Activated CD4-positive, alpha-beta memory T cell treated with anti-CD3 and anti-CD28 coated beads, Interleukin-2, amount 10 ng/mL, durations not matched to agents 7 days and 5 days (primary cell): ENCODE measurements at places on chromosomes 16 and 17.

DNA sequence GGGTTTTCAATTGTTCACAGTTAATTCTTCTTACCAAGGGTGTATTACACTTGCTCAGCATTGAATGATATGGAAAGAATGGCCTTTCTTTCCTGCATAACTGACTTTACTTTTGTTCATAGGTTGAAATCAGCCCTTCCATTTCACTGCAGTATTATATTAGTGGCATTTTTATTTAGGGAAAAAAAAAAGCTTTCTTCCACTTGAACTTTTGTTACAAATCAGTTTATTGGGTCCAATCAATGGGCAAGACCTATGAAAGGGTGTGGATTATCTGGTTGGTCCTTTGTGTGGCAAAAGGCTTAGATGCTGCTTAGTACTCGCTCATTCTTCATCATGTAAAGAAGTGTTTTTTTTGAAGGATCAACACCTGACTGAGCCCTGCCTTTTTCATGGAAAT, 74.1 kb downstream of the WNT3 start:
- no peak for DNase-seq
- no peak overlapping the region for H3K27ac ChIP-seq
- no peaks in the 10 kb centered on the region for H3K4me1 ChIP-seq
- H3K27me3 ChIP-seq: no peaks in the 10 kb centered on the region
- peaks cover 6% of the 10 kb centered on the region for H3K36me3 ChIP-seq
- no peak overlapping the region for H3K4me3 ChIP-seq

DNA sequence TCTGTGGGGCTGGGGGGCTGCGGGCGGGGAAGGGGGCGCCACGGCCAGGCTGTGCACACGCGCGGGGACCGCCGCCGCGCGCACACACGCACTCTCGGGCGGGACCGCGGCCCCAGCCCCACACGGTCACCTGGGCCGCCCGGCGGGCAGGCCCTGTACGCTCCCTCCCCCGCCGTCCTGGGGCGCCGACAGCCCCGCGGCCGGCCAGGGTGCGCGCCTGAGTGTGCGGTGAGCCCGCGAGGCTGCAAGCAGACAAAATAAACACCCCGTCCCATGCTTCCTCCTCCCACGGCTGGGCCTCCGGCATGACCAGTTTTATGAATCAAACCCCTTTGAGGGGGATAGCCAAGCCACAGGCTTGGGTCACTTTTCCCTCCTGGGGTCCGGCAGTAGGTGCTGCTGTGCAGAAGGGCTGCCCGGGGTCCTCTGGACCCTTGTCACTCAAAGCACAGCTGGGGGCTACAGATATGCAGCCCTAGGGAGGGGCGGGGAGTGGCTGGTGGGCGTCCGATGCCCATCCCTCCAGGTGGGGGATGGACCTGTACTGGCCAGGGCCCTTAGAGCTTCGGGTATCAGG, 441 bp downstream of the VASN start:
- peaks cover 10% of the 10 kb centered on the region for H3K4me1 ChIP-seq
- peak; percentile 31 for DNase-seq
- peak overlapping the region; percentile 51 for H3K4me3 ChIP-seq
- no peak overlapping the region for H3K27ac ChIP-seq
- peaks cover 7% of the 10 kb centered on the region for H3K36me3 ChIP-seq

- H3K27ac ChIP-seq: no peak overlapping the region
- peaks cover 42% of the 10 kb centered on the region for H3K4me1 ChIP-seq
- DNase-seq: no peak
Observed at GRCh38 chr17:68359791-68360535, 68.7 kb downstream of the ARSG start.

DNA sequence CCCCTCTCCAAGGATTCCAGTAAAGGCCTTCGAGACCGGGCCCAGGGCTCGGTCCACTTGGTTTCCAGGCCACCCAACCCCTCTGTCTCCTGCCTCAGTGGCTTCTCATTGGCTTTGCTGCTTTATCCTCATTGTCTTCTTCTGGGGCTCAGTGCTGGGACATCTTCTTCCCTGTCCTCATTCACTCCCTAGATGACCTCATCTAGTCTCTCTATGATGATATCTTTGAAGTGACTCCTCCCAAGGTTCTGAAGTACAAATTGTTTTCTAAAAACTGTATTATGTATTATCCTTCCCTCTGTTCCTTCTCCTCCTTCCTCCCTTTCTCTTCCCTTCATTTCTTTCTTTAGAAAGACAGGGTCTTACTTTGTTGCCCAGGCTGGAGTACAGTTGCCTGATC, 27.1 kb upstream of the NDRG4 start:
- no peaks in the 10 kb centered on the region for H3K4me1 ChIP-seq
- no peak for DNase-seq
- no peaks in the 10 kb centered on the region for H3K36me3 ChIP-seq
- H3K27me3 ChIP-seq: peaks cover 27% of the 10 kb centered on the region
- no peak overlapping the region for H3K27ac ChIP-seq

DNA sequence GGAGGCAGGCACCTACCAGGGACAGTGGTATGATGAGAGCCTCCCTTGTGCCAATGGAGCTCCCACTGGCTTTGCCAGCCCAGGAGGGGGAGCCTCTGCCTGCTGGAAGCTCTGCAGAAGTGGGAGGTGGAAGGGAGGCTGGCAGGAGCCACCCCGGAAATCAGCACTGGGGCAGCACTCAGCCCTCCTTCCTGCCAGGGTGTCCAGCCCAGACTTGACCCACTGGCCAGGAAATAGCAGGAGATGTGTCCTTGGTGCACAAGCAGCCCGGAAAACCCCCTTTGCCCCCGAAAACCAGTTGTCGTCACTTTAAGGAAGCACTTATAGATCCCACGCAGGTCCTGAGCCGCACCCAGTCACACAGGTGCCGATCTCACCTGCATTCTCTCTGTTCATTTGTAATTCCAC, 49.3 kb upstream of the CACNG4 start:
- H3K4me3 ChIP-seq: no peak overlapping the region
- H3K4me1 ChIP-seq: no peaks in the 10 kb centered on the region
- no peak overlapping the region for H3K27ac ChIP-seq
- H3K27me3 ChIP-seq: peaks cover 14% of the 10 kb centered on the region

DNA sequence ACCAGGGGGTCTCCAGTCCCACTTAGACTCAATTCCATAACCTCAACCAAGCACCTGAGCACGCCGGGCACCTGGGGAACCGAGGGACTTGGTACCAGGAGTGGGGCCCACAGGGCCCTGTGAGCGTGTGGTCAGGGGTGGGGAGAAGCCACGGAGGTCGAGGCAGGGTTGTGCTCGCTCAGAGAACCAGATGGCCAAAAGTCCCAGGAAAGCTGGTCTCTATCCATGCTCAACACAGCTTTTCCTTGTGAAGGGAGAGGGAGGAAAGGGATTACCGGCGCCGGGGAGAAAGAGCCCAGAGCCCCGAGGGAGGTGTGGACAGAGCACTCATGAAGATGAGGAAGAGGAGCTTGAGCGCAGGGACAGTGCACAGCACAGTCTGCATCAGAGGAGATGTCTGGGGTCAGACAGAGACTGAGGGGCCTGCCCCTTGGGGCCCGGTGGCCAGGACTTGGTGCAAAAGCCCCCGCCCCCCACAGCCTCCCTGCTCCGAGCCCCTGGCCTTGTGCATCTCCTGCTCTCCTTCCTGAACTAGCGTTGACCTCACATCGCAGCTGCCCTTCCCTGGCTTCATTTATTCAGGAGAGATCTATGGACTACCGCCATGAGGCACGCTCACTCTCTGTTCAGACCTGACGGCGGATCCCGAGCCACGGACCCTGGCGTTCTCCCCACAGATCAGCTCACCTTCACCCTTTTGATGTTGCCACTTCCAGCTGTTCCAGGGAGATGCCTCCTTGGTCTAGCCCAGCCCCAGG, 355.4 kb upstream of the TNRC6C start:
- no peaks in the 10 kb centered on the region for H3K4me1 ChIP-seq
- peaks cover 19% of the 10 kb centered on the region for H3K27me3 ChIP-seq
- no peak overlapping the region for H3K27ac ChIP-seq
- no peak overlapping the region for H3K4me3 ChIP-seq
- DNase-seq: peak; percentile 9

DNA sequence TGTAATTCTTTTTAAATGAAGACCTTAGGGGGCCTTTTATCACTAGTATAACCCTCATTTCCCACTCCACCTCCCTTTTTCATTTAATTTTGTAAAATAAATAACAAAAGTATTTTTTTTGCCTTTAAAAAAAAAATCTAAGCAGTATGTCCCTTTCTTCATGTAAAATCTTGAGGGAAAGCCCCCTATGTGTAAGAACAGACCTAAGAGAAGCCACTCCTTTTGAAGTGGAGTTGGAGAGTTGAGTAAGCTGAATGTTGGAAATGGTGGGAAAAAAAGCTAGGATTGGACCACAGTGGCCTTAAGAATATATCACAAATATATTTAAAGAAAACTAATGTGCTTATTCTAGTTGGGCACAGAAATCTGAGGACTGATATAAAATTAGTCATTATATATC, 44.5 kb upstream of the INTS2 start:
- H3K27ac ChIP-seq: no peak overlapping the region
- no peak for DNase-seq
- H3K36me3 ChIP-seq: peaks cover 34% of the 10 kb centered on the region
- H3K4me3 ChIP-seq: no peak overlapping the region

DNA sequence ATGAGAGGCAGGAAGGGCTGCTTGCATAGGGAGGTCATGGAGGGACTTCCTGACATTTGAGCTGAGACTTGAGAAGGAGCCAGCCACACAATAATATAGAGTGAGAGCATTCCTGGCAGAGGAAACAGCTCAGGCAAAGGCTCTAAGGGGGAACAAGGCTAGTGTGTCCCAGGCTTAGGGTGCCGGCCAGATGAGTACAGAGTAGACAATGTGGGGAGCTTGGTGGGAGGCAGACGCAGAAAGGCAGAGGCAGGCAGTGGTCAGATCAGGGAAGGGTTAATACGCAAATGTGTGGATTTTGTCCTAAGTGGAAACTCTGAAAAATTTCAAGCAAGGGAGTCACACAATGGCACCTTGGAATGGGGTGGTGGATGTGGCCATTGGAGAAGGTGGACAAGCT, 31.3 kb downstream of the CD300LB start:
- H3K4me3 ChIP-seq: no peak overlapping the region
- peaks cover 11% of the 10 kb centered on the region for H3K27me3 ChIP-seq
- H3K4me1 ChIP-seq: no peaks in the 10 kb centered on the region
- DNase-seq: peak; percentile 7
- H3K27ac ChIP-seq: no peak overlapping the region

DNA sequence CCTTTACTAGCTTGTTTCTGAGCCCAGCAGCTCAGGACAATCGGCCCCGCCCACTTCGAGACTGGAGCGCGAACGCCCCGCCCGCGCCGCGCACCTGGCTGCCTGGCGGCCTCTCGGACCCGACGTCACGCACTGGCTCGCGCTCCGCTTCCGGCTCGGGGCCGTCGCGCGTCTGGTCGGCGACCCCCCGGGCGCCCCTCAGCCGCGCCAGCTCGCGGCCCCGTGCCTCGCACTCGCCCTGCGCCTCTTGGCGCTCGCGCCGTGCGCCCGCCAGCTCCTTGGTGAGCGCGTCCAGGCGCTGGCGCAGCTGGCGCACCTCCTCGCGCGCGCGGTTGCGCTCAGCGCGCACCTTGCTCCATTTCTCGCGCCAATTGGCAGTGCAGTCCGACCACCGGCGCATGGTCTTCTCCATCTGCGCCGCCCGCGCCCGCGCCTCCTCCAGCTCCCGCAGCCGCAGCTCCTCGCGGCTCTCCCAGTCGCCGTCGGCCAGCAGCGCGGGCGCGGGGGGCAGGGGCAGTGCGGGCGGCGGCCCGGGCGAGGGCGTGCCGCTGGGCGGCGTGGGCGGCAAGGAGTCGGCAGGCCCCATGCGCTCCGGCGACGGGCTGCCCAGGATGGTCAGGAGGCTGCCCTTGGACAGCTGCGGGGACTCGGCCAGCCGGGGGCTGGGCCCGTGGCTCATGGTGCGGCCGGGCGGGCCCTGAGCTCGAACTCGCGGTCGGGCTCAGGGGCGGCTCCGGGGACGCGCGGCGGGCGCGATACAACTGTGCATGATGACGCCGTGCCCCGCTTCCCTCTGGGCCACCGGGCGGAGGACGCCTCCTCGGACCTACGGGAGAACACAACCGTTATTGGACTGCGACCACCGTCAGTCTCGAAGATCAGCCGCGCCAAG, 7.6 kb downstream of the CCDC102A start:
- no peak for DNase-seq
- H3K4me3 ChIP-seq: peak overlapping the region; percentile 60
- peak overlapping the region; percentile 99 for H3K27ac ChIP-seq

DNA sequence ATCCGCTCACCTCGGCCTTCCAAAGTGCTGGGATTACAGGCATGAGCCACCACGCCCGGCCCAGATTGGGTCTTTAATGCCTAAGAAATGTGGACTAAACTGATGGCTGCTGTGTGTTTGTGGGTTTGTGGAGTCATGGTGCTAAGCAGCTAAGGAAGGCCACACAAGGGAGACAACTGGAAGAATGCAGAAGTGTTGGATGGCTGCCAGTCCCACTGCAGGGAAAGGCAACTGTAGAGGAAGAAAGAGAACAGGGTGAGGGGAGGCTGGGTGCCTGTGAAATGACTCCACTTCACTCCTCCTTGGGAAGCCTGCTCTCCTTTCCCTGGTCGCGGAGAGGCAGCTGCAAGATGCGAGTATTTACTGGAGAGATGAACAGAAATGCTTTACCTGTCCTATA, 23.5 kb upstream of the SIAH1 start:
- DNase-seq: no peak
- H3K36me3 ChIP-seq: no peaks in the 10 kb centered on the region
- no peak overlapping the region for H3K4me3 ChIP-seq
- peaks cover 4% of the 10 kb centered on the region for H3K4me1 ChIP-seq
- H3K27me3 ChIP-seq: peaks cover 6% of the 10 kb centered on the region

DNA sequence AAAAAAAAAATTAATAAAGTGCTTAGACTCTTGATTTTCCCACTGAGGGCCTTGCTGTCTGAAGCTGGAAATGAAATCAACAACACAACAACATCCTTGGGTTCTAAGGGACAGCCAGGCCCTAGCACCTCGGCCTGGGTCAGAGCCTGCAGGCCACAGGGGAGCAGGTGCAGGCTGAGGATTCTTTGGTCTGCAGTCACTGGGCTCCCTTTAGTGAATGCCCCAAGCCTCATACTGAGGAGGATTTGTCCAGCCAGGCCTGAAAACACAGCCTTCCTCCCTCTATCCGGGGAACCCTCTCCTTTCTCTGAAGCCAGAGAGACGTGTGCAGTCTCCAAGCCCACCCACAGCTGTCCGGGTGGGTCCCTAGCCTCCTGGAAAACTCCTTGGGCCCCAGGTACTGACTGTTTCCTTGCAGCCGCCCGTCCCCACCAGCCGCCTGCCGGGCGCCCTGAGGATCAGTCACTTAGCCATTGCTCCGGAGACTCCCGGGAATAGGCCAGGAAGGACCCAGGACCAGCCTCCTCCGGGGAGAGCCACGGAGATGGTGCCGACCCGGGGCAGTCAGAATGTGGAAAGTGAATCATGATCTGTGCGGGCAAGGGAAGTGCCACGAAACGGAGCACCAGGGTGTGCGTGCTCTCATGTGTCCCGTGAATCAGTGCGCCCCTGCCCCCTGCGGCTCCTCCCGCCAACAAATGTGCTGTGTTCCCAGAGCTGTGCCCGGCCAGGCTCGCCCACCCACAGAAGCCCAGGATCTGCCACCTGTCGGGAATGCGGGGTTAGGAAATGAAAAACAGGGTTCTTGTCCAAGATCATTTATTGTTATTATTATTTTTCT, 91.0 kb downstream of the RTN4RL1 start:
- no peaks in the 10 kb centered on the region for H3K4me1 ChIP-seq
- H3K36me3 ChIP-seq: no peaks in the 10 kb centered on the region
- no peak for DNase-seq

GRCh38 chr17:44840936-44841335, 6.7 kb upstream of the HIGD1B start:
- no peaks in the 10 kb centered on the region for H3K4me1 ChIP-seq
- H3K36me3 ChIP-seq: no peaks in the 10 kb centered on the region
- H3K27ac ChIP-seq: no peak overlapping the region
